Stimulated activated CD4-positive, alpha-beta T cell treated with anti-CD3 and anti-CD28 coated beads, Interleukin-2, amount 100 ng/mL, for 4 hours (primary cell): ENCODE measurements at places on chromosomes 4 and X.
A peak's percentile ranks its signal among the peaks of the same experiment; 100 is the strongest.

DNA sequence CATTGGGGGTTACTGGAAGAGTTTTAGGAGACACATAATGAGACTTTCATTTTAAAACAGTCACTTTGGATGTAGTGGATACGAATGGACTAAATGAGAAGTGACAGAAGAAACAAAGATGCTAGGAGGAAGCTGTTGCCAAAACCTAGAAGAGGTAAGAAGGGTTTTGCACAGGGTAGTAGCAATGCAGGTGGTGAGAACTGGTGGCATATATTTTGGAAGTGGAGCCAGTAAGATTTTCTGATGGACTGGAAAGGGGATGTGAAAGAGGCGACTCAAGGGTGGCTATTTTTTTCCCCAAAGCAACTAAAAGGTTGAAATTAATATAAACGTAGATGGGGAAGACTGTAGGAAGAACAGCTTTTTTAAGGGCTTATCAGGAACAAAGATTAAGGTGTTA is 462.0 kb downstream of the IL15 start:
- DNase-seq = no peak

DNA sequence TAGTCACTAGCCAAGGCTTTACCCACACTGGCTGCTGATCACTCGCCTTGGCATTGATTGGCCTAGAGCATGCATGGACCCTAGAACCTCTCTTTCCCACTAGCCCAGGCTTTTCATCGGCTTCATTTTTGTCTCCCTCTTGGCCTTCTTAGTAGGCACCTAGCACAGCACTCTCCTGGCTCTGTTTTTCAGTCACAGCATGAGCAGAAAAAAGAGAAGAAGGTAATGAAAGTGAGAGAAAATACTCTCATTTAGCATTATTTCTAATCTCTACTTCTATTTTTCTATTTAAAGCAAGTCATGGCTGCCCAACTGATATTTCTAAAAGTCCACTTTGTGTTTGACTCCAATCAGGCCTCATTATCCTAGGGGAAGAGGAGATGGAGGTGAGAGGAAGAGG is 267.2 kb downstream of the FBXO8 start:
- no peak for DNase-seq

- DNase-seq = peak; percentile 32
Observed at GRCh38 chrX:119273420-119274192, 37.5 kb downstream of the PGRMC1 start.

GRCh38 chrX:153338836-153339235 is 4.9 kb downstream of the ZNF275 start:
- no peak for DNase-seq

DNA sequence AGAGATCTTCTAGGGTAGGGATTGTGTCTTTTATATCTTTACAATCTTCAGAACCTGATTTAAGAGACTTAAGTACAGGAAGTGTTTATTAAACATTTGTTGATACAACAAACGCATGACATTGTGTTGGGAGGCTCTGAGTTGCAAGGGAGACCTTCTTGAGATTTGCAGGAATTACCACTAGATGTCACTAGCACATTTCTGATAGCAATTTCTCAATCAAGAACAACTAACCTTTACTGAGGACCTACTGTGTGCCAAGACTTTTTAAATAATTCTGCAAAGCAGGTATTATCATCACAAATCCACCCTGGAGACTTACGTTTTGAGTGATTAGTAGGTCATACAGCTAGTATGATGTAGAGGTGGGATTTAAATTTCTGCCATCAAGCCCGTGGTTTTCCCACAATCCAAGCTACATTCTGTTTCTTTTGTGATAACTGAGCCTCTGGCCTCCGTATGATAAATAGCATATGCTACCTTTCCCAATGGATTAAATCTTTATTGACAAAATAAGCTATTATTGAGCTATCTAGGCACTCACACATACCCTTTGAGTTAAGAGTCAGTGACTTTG is 986.0 kb downstream of the CCSER1 start:
- no peak for DNase-seq

GRCh38 chrX:103789004-103789403 is 12.4 kb downstream of the PLP1 start:
- DNase-seq = no peak

DNA sequence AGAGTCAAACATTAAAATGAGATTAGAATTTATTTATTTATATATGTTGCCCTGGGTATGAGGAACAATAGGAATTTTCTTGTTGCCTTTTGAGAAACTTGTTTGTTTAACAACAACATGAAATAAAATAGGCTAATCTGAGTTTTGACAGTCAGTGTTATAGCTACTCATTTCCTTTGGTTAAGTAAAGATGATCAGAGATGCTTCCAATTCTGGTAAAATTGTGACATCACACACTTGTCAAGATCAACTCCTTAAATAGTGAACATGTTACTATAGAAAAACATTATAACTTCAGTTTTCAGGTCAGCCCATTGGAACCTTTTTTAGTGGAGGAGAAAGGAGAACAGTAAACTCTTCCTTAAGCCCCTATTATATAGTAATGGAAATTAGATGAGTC is 136.1 kb downstream of the STIM2 start:
- DNase-seq = no peak

GRCh38 chr4:94395562-94395961 is 52.9 kb upstream of the HPGDS start:
- no peak for DNase-seq

DNA sequence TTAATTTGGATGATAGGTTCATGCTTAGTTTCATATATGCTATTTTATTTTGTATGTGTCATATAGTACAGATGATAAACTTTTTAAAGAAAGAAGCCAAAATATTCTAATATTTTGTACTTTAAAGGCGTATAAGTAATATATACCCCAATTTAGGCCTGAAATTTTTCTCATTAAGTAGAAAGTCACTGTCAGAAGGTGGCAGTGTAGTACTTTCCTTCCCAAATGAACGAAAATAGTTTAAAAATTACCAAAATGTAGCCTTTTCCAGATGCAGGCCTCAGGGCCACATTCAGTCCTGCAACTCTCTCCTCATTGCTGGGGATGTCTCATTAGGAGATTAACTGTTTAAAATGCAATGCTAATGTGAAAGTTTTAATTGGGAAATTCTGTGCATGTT is 1263.6 kb downstream of the C4orf33 start:
- no peak for DNase-seq
